ENCODE measurements at places on chromosomes 16 and 17.

DNA sequence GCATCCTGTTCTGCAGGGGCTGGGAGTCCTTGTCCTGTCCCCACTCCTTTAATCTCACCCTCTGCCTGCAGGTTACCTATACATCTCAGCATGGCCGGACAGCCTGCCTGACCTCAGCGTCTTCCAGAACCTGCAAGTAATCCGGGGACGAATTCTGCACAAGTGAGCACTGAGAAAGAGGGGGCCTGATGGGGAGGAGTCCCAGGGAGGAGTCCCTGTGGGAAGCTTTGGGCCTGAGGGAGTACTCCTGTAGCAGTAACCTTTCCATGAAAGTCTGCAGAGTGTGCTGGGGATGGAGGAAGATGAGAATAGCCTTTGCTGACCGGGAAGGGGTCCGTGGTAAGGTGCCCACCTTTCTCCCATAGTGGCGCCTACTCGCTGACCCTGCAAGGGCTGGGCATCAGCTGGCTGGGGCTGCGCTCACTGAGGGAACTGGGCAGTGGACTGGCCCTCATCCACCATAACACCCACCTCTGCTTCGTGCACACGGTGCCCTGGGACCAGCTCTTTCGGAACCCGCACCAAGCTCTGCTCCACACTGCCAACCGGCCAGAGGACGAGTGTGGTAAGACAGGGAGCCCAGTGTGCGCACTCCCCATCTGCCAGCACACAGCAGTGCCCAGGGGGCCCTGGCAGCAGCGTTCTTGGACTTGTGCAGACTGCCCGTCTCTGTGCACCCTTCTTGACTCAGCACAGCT, 14.8 kb downstream of the MIEN1 start:
- DNase-seq: no peak

- DNase-seq: no peak
Measured at GRCh38 chr17:63435681-63436522, 10.2 kb downstream of the CYB561 start.

DNA sequence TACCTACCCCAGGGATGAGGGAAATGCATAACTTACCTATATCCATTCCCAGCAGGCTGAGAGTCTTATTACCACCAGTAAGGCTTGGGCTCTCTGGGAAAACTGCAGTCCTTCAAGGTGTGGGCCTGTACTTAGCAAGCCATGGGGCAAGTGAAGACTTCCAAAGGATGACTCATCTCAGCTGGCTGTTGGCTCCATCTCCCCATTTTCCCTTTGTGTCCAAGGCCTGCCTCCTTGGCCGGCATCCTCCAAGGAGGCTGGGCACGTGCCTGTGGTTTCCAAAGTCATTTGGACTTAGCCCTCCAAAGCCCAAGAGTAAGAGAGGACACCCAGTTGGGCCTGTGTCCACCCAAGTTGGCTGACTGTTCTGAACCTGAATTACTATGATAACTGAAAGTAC, 89.8 kb downstream of the TMEM100 start:
- DNase-seq: no peak

GRCh38 chr16:76276745-76277438, at the start of gene CNTNAP4:
Gene CNTNAP4, plus strand, starts transcription at chr16:76277401. Its CDS starts 262 bp downstream, at chr16:76277663.
- no peak for DNase-seq

GRCh38 chr17:46009681-46010596, 10.9 kb downstream of the STH start:
- DNase-seq: no peak

DNA sequence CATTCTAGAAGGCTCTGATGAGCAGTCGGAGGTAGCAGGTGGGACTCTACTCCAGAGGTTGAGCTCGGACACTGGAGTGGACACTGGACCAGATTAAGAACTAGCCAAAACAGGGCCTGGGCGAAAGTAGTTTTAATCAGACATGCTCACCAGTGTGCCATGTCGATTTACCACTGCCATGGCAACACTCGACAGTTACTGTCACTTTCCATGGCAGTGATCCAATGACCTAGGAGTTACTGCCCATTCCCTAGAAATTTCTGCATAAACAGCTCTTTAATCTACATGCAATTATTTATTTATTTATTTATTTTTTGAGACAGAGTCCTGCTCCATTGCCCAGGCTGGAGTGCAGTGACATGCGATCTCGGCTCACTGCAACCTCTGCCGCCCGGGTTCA, 7.2 kb upstream of the METTL9 start:
- DNase-seq: no peak

DNA sequence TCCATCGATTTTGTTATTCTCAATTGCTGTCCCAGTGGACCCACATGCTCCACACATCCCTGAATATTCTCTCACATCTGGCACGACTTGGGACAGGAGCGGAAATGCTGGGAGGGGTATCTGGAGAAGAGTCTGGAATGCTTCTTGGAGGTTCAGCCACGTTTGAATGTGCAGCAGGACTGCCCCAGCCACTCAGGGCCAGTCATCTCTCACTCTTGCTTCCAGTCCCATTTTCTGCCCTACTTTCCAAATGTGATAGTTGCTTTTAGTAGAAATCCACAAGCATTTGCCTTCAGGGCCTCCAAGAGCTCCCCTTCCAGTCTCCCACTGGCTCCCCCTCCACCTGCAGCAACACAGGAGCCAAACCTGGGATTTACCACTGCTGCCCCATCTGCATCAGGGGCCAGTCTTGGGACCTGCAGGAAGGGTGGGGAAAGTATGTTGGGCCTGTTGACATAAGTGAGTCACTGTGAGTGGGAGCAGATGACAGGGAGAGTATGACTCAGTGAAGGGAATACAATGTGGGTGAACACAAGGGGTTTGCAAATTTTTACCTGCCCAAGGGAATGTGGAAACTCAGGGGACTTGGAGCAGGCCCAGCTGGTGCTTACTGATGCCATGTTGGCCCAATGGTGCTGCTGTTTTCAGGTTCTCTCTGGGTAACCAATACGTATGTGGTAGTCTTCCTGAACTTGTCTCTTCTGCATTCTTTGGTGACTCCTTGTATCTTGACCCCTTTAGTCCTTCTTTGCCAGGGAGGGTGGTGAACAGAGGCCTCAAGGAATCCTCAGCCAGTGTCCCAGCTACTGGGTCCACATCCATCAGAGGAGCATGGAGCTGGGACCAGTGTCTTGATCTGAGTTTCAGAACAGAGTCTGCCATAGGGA, 78.8 kb upstream of the CRHR1 start:
- no peak for DNase-seq

- no peak for DNase-seq
Measured at GRCh38 chr16:84545114-84545737, 40.8 kb upstream of the MEAK7 start.

GRCh38 chr16:30895627-30896260, 670 bp upstream of the CTF1 start:
- DNase-seq: no peak

DNA sequence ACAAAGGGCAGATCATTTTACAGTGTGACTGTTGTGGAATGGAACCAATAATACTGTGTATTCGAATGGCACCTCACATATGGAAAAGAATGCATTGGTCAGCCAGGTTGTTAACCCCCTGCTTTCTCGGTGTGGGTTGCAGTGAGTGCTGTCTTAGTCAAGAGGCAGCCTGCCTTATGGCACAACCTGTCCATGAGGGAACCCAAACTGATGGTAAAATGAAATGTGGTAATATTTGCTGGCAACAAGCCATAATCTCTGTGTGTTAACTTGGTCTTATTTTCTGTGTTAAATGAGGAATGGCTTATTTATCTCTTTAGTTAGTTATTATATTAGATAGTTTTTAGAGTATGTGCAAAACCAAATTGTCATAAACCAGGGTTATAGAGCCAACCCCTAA, 81.6 kb downstream of the TMC6 start:
- no peak for DNase-seq

- no peak for DNase-seq
Measured at GRCh38 chr17:27860971-27861664, 32.0 kb downstream of the LYRM9 start.

DNA sequence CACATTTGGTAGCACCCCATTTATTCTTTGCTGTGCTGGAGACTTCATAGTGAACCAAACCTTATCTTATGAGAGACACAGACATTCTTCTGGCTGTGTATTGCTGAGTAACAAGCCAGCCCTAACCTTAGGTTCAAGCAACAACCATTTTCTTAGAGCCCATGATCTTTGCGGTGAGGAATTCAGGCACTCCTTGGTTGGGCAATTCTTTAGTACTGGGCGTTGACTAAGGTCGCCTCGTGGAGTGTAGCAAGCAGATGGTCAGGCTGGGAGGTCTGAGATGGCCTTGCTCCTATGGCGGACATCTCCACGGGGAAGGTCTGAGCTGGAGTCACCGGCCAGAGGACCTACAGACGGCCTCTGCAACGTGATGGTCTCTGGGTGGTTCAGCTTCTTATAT, 43.1 kb downstream of the ARSG start:
- DNase-seq: no peak

DNA sequence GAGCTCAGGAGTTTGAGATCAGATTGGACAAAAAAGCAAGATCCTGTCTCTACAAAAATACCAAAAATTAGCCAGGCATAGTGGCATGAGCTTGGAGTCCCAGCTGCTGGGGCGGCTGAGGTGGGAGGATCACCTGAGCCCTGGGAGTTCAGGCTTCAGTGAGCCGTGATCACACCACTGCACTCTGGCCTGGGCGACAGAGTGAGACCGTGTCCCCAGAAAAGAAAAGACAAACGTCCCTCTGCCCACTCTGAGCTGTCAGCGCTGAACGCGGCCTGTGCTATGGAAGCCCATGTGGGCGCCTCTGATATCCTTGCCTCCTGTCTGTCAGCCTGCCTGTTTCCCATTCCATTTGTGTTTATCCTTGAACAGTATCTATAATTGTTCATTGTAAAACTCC, 50.7 kb downstream of the FOXK2 start:
- DNase-seq: no peak

DNA sequence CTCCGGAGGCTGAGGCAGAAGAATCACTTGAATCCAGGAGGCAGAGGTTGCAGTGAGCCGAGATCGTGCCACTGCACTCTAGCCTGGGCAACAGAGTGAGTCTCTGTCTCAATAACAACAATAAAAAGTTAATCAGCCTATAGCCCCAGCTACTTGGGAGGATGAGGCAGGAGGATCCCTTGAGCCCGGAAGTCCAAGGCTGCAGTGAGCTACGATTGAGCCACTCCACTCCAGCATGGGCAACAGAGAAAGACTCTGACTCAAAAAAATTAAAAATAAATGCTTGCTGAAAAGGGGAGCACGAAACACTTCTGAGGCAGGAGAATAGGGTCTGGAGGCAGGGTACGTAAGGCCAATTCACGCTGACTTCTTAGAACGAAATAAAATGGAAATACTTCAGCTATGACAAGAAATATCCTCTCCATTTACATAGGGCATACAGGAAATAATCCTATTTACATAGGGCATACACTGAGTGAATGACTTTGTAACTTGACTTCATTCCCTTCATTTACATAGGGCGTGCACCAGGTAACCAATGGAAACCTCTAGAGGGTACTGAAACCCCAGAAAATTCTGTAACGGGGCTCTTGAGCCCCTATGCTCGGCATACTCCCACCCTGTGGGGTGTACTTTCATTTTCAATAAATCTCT, 3.2 kb upstream of the PRPSAP1 start:
- no peak for DNase-seq

DNA sequence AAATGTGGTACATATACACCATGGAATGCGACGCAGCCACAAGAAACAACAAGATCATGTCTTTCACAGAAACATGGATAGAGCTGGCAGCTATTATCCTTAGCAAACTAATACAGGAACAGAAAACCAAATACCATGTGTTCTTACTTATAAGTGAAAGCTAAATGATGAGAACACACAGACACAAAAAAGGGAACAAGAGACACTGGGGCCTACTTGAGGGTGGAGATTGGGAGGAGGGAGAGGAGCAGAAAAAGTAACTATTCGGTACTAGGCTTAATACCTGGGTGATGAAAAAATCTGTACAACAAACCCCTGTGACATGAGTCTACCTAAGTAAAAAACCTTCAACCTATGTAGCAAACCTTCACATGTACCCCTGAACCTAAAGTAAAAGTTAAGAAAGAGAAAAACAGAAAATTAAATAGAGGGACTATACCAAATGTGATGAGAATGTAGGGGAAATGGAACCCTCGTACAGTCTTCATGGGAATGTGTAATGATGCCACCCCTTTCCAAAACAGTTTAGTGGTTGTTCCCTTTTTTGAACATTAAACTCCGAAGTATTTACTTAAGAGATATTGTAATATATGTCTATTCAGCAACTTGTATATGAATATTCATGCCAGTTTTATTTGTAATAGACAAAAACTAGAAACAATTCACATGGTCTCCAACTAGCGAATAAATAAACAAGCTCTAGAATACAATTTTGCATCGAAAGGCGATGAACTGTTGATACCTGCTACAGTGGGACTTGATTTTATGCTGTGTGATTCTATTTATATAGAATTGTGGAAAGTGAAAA, 33.9 kb downstream of the AHSP start:
- no peak for DNase-seq

GRCh38 chr16:651844-652243, 2.7 kb downstream of the WDR90 start:
- DNase-seq: no peak

- peak; percentile 92 for DNase-seq
Measured at GRCh38 chr16:23182206-23182678, 303 bp upstream of the SCNN1G start.

- no peak for DNase-seq
Measured at GRCh38 chr17:71511266-71511995, 609.4 kb upstream of the SOX9 start.

GRCh38 chr16:86391486-86391885, 118.8 kb upstream of the FOXF1 start:
- DNase-seq: no peak

Measured in GM10248 (cell line).